ENCODE measurements at places on chromosomes 12 and 14.

DNA sequence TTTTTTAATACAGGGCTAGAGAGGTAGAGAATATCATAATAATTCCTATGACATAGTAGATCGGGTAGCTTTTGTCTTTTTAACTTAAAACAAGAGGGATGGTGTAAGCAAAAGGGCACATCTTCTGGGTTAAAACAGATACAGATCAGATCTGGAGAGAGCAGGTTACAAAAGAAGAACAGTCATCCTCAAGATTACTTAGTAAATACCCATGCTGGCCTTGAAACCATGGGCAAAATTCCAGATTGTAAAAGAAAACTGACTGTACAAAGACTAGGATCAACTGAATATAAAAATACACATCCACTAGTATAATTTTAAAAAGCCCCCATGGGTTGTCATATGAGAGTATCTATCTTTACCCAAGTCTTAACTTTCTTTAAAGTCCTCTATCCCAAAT is 76.7 kb downstream of the MED13L start:
- DNase-seq, result no peak

DNA sequence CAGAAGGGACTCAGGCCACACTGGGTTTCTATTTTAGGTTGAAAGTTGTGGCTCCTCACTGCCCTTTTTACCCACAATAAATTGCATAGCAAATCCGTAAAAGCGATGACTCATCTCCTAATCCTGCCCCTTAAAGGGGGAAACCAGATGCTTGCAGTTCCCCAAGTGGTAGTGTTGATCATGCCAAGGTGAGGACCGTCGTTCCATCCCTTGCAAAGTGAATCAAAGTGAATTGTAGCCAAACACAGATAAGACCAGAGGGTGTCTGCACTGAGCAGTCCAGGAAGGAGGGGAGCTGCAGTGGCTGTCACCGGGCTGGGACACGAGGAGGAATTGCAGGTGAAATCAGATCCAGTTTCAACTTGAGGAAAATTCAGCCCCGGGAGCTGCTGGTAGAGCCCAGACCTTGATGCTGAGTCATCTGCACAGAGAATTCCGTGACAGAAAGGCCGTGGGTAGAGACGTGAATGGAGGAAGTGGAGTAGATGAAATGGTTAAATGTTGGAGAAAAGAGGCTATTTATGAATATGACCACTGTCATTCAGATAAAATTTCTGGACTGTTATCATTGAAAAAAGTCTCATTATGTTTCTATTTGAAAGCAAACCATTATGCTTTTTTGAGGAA is 44.2 kb upstream of the MMP17 start:
- DNase-seq, result no peak

DNA sequence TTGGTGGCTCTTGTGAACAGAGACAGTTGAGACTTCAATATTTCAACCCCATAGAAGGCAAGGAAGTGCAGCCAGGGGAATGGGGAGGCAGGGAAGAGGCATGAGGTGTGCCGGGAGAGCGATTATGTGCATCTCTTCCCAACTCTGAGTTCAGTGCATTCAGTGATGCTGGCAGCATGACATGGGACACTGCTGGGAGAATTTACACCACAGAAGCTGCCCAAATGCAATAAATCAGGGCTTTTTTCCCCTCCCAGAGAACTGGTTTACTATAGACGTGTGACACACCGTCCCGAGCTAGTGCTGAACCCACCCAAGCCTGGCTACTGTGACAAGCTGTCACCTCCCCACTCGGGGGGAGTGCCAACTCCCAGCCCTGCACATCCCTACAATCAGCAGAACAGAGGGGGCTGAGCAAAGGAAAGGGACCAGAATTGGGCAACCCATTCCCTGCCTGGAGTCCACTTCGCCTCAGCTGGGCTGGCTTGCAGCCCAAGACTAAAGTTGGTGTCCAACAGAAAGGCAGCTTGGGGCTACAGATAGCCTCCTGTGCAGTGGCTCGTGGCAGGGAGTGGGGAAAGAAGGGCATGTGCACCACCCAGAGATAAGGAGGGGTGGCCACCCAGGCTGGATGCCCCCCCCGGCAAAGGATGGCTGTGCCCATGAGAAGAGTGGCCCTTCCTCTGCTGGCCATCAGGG is 16.7 kb downstream of the AHSA1 start:
- peak; percentile 20 for DNase-seq

DNA sequence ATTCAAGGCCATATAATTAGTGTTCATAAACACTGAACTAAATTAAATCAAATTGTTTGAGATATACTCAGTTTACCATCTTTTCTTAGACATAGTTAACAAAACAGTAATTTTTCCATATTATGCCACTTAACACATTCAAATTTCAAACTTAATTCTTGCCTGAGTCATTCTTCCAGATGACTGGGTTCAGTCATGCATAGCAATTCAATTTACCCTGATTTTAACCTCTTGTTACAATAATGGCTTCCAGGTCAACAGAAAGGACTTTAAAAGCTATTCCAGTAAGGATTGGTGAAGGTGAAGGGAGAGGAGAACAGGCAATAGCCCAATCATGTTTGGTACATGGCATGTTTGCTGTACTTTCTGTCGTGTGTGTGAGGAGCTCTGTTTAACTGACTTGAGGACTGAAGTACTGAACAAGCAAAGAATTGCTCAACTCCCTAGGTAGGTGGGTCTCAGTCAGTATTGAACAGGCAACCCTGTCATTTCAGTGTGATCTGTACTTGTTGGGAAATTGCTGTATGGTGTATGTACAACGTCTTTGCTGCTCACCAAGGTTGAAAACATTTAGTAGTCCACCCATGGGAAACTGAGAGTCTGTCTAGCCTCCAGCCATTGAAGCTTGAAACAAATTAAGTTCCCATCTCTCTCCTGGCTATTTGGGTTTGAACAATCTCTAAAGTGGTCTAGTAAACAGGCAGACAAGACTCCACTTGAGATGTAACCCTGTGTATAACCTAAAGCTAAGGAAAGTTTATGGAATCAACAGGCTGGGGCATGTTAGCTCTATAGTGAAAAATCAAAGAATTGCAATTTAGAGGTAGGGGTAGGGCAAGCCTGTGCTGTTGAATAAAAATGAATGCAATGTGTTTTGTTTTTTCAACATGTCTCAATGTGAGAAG is 327.2 kb downstream of the BTG1 start:
- DNase-seq, result no peak

- DNase-seq, result no peak
Measured at GRCh38 chr12:28023156-28023887, 50.8 kb upstream of the PTHLH start.

- DNase-seq, result no peak
Measured at GRCh38 chr14:50607181-50607580, 47.2 kb downstream of the ATL1 start.

DNA sequence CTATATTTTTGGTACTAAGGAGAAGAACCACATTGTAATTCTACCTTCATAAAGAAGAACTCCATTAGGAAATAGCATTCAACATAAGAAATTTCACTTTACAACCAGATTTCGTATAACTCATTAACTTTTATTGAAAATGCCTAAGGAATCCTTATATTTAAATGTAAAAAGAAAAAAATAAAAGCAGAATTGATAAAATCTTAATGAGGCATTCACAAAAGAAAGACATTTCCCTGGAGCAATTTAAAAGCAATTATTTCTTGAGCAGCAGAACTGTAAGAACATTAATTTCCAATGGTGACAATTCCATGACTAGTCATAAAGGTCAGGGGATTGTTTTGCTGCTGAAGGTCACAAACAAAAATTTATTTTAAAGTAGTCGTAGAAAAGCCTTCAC is 1192.8 kb upstream of the TMEM132C start:
- DNase-seq, result no peak

- DNase-seq, result no peak
Measured at GRCh38 chr12:2112401-2112800, 59.6 kb downstream of the CACNA1C start.

DNA sequence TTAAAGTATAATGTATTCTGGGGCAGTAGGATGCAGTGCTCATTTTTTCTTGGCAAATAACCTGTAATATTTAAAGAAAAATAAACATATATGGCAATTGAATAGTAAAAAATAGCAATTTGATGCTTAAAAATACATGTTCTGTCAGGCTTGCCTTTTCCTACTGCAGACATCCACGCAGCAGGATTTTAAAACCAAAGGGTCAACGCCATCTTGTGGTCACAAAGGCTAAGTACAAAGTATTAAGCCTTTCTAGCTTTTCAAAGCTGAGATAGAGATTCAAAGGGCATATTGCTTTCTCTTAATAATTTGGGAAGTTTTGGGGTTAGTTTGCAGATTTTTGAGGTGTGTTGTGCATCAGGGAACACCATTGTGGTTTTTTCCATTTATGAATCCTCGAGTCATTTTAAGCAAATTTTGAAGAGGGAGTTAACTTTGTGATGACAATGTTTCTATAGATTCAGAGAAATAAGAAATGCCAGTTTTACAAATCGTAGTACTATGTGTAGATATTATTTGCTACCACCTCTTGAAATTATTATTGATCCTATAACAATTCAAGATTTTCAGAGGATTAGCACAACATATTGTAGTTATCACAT is 4.7 kb upstream of the CCER1 start:
- DNase-seq, result no peak

- DNase-seq, result no peak
Measured at GRCh38 chr12:25130741-25131188, 64.2 kb downstream of the DNAI7 start.

DNA sequence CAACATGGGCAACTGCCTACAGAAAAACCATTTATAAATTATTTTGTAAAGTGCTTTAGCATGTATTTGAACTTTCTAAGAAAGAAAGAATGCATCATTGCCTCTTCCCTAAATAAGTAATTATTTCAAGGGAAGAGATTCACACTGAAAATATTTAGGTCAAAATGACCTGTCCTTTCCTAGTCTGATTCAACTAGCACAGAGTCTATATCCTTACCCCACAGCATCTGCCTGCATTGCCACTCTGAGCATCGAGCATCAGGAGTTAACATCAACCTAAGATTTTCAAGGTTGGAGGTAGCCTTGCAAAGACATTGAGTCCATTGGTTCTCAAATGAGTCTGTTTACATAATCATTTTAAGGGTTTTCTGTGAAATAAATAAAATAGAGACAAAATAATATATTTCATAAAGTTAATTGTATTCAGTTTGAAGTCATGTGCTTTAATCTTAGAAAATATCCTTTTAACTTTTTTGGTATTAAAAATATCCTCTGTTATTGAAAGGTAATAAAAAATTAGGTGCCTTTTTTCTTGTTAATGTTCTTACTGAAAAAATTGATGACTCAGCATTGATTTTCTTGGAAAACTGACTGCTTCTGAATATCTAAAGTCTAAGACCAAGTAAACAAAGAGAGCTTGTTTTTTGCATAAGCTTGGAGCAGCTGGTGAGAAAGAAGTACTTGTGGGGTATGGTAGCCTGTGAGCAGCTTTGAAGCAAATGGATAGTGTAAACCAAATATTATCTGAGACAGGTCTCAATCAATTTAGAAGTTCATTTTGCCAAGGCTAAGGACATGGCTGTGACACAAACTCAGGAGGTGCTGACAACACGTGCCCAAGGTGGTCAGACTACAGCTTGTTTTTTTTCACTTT is 269.0 kb upstream of the CLEC14A start:
- DNase-seq, result no peak

DNA sequence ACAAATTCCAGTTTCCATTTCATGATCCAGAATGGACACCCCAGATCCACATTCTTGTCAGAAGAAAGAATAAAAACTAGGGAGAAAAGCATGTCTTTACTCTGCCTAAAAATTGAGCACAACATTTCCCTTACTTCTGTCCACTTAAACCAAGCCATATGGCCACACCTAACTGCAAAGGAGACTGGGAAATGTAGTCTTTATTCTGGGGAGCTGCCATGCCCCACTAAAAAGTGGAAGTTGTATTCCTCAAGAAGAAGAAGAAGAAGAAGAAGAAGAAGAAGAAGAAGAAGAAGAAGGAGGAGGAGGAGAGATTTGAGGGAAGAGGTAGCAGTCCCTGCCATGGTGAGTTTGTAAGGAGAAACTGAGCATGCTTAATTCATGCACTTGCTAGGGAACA is 84.5 kb downstream of the GPR65 start:
- DNase-seq, result no peak
